ENCODE measurements at places on chromosomes 5 and 9. TPM values are rescaled to one million over a fixed set of nuclear protein-coding genes. Genes with fewer than 3 reads are reported as not detected.

KCNMB1 gene
- total RNA-seq: not detected

FOXD4L5 gene
- total RNA-seq: not detected

IGFBPL1 gene
- 2.3 TPM for total RNA-seq

FAM81B gene
- total RNA-seq: not detected

LHX3 gene
- total RNA-seq: 0.13 TPM

CDH6 gene
- total RNA-seq: 0.22 TPM

GPX3 gene
- 22.8 TPM for total RNA-seq

CCDC180 gene
- 0.94 TPM for total RNA-seq

SCGB3A2 gene
- not detected for total RNA-seq

GALNT12 gene
- 4.3 TPM for total RNA-seq

BTNL8 gene
- total RNA-seq: not detected

SPINK4 gene
- not detected for total RNA-seq

TMC1 gene
- total RNA-seq: 0.13 TPM

ZNF189 gene
- 8.8 TPM for total RNA-seq

PRELID2 gene
- 11.0 TPM for total RNA-seq

CCNJL gene
- total RNA-seq: 12.3 TPM

TAS2R1 gene
- not detected for total RNA-seq

DNAI1 gene
- 0.65 TPM for total RNA-seq

ARID3C gene
- not detected for total RNA-seq
